CD8-positive, alpha-beta memory T cell (primary cell): ENCODE measurements at places on chromosomes 2 and 18. TPM values are rescaled to one million over a fixed set of nuclear protein-coding genes. Genes with fewer than 3 reads are reported as not detected.

Gene MPV17
- 118 TPM for polyA plus RNA-seq

- no peak for DNase-seq
These were observed 3.8 kb downstream of the GALNT14 start for GRCh38 chr2:31134480-31134879.

Gene DUSP2
- polyA plus RNA-seq, result 518 TPM

DNA sequence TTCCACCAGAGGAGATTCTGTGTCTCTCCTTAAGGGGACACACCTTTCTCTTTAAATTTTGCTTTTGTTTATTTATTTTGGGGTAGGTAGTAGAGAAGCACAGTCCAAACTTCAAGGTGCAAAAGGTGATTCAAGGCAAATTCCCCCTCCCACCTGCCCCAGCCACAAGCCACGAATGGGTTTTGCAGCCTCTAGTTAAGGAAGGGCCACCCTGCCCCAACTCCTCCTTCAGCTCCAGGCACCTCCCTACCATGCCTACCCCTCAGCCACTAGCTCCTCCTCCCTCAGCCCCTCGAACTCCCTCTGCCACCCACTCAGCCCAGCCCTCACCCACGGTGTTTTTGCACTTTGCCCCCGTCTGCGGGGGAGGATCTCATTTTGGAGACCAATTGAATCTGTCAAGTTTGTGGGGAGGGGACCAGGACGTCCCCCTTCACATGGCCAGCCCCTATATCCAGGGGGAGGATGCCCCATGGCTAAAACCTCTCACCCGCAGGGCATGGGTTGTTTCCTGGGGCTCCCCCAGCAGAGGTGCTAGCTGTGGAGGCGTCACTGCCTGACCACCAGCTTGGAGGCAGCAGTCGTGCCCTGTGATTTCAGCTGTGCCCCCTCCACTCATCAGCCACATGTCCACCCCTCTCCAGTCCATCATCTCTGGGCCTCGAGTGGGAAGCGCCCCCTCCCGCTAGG is 4.5 kb downstream of the HAAO start:
- no peak for DNase-seq

DNA sequence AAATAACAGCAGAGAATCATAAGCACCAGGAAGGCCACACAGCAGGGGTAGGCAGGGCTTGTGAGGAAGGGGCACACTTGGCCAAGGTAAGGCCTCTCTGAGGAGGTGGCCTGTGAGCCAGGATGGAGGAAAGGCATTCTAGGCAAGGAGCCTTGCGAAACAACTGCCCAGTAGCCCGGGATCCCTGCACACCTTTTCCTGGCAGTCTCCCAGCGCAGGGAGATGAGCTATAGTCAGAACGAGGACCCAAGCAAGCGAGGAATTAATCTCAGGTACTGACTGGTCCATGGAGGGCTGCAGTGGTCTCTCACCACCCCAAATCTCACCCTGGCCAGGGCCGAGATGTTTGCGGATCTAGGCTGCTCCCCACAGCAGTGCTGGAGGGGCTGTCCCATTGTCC is 64.9 kb upstream of the STPG4 start:
- DNase-seq, result no peak

DNA sequence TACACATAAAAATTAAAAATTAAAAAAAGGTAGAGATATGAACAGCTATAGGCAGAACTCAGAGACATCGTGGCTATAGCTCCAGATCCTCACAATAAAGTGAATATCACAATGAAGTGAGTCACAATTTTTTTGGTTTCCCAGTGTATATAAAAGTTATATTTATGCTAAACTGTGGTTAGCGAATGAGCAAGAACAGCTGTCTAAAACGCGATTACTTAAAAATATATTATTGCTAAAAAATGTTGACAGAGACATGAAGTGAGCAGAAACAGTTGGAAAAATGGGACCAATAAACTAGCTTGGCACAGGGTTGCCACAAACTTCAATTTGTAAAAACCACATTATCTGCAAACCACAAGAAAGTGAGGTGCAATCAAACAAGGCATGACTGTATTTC is 551.7 kb upstream of the NETO1 start:
- no peak for DNase-seq

Gene SLC4A5
- 0.13 TPM for polyA plus RNA-seq

Gene CDK5R2
- polyA plus RNA-seq, result not detected

DNA sequence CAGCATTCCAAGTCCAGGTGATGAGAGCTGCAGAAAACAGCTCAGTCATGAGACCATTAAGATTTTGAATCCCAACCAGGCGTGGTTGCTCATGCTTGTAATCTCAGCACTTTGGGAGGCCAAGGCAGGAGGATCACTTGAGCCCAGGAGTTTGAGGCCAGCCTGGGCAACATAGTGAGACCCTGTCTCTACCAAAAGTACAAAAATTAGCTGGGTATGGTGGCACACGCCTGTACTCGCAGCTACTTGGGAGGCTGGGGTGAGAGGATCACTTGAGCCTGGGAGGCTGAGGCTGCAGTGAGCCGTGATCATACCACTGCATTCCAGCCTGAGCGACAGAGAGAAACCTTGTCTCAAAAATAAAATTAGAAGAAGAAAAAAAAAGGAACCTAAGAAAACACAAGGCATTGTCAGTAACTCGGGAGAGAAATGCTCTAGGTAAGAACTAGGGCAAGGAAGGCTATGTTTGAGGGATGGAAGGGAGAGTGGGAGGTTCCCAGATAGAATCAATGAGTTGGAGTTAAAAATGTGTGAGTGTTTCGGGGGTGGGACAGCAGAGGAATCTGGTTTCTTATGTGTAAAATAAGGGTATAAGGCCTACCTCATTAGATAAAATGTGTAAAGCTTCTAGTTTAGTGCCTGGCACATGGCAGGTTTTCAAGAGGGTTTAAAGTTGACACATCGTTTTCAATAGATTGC is 23.3 kb upstream of the MTA3 start:
- no peak for DNase-seq

Gene CCDC150
- 0.07 TPM for polyA plus RNA-seq

GRCh38 chr2:176542476-176542875 is 273.2 kb downstream of the MTX2 start:
- no peak for DNase-seq

GRCh38 chr18:55513161-55513560 is 74.8 kb downstream of the TCF4 start:
- no peak for DNase-seq

DNA sequence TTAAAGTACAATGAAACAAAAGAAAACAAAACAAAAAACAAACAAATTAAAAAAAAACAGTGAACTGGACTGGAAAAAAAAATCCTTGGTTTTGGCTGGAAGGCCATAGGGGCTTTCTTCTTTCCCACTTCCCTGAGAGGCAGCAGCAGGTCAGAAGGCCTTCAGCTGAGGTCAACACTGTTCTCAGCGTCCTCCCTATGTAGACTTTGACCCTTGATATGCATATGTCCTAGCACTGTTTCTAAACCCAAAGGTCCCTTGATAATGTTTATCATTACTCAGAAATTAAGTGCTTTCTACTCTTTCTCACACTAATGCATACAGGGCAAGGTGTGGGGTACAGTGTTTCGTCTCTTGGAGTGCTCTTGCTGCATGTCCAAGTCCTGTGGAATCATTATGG is 75.6 kb upstream of the WDSUB1 start:
- no peak for DNase-seq

GRCh38 chr18:56258178-56258577 is 380.2 kb downstream of the TXNL1 start:
- DNase-seq, result no peak
